ENCODE measurements at places on chromosomes 6 and 20.

DNA sequence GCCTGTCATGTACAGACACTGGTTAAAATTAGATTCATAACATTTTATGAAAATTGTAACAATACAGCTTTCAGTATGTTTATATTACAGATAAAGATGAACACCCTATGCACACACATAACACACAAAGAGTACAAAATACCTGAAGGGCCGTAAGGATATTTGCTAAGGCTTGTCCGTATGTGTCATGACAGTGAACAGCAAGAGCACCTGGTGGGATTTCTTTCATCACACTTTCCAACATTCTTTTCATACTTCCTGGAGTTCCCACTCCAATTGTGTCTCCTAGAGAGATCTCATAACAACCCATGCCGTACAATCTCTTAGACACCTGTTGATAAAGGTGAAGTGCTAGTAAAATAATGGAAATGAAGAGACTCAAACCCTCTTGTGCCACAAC lies 83.7 kb downstream of the HMGCLL1 start:
- no peak for DNase-seq

DNA sequence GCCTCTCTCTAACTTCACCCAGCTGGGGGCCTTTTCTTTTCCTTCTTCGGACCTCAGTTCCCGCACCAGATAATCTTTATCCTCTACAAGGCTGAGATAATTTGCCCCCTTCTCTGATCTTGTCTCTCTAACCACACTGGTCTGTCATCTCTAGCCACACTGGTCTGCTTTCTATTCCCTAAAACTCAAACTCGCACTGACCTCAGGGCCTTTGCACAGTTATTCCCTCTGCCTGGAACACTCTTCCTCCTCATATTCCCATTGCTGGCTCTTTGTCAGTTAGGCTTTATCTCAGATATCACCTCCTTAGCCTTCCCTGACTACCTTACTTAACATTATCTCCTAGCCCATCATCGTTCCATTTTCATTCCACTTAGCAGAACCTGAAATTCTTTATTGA lies 7.6 kb downstream of the RIMS4 start:
- DNase-seq: no peak

GRCh38 chr20:24632581-24632980 lies 163.2 kb downstream of the SYNDIG1 start:
- no peak for DNase-seq

DNA sequence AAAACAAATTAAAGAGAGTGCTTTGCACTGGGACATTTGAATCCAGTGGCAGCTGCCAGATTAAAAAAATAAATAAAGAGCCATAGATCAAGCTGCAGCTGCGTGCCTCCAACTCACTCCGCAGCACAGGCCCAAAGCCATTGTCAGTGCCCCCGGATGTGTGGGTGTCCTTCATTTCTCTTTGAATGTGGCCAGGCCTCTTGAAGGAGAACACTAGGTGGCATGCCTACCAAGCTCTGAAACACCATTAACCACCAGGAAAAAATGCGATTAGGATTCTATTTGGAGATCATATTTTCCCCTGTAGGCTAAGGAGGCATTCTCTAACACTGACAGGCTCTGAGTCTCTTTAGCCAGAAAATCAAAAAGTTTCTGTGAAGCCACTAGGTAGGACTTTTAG lies 549.8 kb downstream of the PRKN start:
- DNase-seq: peak; percentile 18

DNA sequence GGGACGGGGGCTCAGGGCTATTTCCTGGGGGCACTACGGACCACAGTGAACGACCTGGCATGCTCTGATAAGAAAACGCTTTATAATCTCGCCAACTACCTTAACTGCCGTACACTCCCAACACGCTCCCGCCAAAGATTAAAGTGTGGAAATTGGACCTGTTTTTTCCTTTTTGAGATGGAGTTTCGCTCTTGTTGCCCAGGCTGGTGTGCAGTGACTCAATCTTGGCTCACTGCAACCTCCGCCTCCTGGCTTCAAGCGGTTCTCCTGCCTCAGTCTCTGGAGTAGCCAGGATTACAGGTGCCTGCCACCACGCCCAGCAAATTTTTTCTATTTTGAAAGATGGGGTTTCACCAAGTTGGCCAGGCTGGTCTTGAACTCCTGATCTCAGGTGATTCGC lies 346 bp upstream of the SLC44A4 start:
- DNase-seq: no peak

DNA sequence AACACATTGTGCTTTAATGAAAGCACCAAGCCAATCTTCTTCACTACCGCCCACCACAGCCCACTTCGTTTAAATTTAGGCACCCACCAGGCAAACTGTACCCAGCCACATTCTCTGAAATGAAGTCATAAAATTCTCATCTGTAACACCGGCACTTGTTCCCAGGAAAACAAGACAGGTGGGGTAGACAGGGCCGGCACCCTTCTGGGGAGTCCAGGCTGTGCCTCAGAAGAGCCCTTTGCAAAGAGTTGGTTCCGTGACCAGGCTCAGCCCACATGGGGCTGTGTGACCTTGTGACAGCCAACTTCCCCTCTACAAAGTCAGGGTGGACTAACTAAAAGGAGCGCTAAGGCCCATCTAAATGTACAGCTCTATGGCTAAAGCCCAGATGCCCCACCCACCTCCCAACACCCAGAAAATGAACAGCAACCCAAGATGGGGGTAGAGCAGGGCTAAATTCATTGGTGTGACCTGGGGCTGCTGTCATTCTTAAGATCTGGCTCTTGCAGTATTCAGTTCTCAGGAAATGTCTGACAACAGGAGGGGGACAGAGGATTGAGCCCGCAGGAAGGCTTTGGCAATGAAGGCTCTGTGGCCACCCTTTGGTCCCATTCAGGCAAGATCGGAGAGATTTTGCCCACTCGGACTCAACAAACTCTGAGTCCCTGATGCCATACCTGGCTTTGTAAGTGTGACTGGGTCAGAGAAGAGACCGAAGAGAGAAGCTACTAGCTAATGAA lies 56.7 kb downstream of the TRERF1 start:
- DNase-seq: no peak

- DNase-seq: peak; percentile 35
Measured at GRCh38 chr6:84061174-84061573, 27.6 kb downstream of the MRAP2 start.

- no peak for DNase-seq
Measured at GRCh38 chr6:28580475-28580874, 54.8 kb downstream of the GPX5 start.

DNA sequence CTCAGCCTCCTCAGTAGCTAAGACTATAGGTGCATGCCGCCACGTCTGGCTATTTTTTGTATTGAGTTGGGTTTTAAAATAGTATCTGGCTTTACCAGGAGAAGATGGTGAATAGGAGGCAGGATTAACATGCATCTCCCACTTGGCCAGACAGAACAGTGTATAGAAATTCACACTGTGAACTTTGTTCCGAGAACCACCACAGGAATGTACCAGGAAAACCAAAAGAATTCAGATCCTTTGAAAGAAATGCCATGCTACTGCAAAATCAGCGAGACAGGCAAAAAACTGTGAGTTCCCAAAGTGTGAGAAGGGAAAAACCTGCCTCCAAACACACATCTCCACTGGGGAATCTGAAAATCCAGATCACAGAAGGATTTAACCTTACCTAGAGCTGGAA lies 327.6 kb downstream of the NKAIN2 start:
- DNase-seq: no peak

GRCh38 chr6:107756660-107757355 lies 67.3 kb downstream of the SCML4 start:
- no peak for DNase-seq

DNA sequence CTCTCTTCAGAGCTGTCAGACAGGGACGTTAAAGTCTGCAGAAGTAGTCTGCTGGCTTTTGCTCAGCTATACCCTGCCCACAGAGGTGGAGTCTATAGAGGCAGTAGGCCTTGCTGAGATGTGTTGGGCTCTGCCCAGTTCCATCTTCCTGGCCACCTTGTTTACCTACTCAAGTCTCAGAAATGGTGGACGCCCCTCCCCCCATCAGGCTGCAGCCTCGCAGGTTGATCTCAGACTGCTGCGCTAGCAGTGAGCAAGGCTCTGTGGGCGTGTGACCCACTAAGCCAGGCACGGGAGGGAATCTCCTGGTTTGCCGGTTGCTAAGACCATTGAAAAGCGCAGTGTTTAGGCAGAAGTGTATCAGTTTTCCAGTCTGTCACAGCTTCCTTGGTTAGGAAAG lies 305.0 kb downstream of the BCKDHB start:
- no peak for DNase-seq

DNA sequence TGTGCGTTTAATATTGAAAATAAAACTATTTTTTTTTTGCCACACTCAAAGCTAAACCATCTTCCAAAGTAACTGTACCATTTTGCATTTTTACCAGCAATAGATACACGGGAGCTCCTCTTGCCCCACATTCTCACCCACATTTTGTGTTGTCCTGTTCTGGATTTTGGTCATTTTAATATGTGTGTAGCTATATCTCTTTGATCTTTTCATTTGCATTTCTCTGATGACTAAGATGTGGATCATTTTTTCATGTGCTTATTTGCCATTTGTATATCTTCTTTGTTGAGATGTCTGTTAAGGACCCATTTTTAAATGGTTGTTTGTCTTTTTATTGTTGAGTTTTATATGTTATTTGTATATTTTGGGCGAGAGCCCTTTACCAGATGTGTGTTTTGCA lies 1543.5 kb downstream of the GRIK2 start:
- DNase-seq: no peak

DNA sequence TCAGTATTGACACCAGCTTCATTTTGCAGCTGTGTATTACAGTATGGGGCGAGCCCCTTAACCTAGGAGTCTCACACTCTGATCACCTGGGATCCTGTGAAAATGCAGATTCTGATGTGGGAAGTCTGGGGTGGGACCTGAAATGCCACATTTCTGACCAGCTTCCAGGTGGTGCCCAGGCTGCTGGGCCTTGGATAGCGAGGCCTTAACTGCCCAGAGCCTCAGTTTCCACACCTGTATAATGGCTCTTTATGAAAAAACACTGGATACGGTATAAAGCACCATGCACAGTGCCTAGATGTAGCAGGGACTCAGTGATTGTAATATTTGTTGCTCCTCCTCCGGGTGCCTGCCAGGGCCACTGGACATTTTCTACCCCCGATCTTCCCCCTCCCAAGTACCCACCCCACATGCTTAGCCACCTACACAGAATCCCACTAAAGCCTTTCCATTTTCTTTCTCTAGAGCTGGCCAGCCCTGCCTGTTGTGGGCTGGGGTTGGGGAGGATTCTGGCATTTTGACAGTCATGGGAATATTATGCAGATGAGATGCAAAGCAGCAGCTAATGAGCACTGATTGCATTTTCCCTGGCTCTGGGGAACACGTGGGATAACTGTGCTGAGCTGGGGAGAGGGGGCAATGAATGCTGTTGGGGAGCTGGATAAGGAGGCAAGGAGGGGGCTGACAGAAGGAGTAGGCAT lies 44.8 kb downstream of the SPDEF start:
- DNase-seq: no peak

GRCh38 chr6:104472021-104472901 lies 387.5 kb downstream of the HACE1 start:
- DNase-seq: no peak

GRCh38 chr6:156046841-156047449 lies 591.3 kb upstream of the NOX3 start:
- no peak for DNase-seq

DNA sequence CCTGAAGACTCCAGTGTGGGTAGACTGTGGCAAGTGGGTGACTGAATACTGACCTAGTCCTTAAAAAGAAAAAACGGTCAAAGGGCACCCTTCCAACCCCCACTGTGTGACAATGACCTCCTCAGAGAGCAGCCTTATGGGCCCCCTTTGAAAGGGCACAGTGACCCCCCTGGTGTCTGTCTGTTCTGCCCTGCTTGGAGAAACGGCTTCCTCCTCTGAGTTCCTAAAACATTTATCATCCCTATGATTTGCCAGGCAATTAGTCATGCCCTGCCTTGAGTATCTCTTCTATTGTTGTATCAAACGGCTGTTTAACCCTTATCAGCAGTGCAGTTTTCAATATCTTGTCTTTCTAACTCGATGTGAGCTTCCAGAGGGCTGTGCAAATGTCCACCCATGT lies 21.0 kb upstream of the STX16 start:
- peak; percentile 71 for DNase-seq

DNA sequence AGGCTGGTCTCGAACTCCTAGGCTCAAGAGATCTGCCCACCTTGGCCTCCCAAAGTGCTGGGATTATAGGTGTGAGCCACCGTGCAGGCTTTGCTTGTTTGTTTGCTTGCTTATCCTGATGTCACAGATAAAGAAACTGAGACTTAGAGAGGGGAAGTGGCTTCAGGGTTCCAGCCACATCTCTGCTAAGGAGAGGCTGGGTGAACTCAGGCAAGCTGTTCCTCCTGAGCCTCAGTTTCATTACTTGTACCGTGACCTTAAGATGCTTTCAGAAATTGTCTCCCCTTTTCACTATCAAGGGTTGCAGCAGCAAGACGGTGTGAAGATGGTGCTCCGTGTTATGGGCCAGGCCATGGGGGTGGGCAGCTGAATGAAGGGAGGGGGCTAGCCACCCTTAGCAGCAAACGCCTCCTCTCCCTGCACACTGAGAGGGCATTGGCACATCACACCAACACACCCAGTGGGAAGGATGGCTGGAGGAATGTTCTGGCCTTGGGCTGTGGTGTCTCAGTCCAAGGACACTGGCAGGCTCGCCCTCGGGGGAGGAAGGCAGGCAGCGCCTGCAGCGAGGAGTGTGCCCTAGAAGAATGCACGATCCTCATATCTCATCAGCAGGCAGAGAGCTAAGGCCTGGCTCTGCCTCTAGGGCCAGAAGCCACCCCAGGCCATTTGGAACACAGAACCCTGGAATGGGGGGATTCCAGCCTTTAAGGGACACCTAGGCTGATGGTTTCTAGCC lies 48.2 kb upstream of the TLDC2 start:
- DNase-seq: no peak

GRCh38 chr20:43238266-43238665 lies 48.6 kb upstream of the PTPRT start:
- no peak for DNase-seq

- no peak for DNase-seq
Measured at GRCh38 chr20:10658876-10659632, 14.7 kb downstream of the JAG1 start.

DNA sequence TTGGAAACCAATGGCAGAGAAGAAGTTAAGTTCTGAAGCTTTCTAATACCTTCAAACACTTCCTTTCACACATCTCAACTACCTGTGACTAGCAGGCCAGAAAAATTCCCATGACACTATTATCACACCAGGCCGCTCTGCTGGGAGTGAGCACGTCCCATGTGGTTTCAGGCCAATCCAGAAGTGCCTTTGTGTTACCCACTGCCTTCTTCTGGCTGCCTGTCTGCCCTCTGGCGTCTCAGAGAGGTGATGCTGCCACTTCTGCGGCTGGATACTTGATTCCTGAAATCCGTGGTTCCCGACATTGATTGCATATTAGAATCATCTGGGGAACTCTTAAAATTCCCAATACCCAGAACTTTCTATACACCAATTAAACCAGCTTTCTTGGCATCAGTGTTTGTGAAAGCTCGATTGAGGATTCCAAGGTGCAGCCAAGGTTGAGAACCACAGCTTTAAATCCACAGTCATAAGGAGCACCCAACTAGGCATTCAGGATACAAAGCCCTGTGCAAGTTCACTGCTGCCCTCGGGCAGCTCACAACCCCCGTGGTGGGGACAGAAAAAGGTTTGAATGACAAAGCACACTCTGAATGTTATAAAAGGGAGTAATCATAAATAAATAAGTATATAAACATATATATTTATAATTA lies 65.6 kb downstream of the STMND1 start:
- peak; percentile 71 for DNase-seq

GRCh38 chr6:138500867-138501446 lies 1.7 kb upstream of the NHSL1 start:
- no peak for DNase-seq

- peak; percentile 66 for DNase-seq
Measured at GRCh38 chr20:63223121-63223825, 7.3 kb upstream of the YTHDF1 start.

- DNase-seq: no peak
Measured at GRCh38 chr20:22692119-22692475, 107.7 kb upstream of the FOXA2 start.

All from GM03348 (cell line).